ENCODE measurements at places on chromosomes 4 and X.

DNA sequence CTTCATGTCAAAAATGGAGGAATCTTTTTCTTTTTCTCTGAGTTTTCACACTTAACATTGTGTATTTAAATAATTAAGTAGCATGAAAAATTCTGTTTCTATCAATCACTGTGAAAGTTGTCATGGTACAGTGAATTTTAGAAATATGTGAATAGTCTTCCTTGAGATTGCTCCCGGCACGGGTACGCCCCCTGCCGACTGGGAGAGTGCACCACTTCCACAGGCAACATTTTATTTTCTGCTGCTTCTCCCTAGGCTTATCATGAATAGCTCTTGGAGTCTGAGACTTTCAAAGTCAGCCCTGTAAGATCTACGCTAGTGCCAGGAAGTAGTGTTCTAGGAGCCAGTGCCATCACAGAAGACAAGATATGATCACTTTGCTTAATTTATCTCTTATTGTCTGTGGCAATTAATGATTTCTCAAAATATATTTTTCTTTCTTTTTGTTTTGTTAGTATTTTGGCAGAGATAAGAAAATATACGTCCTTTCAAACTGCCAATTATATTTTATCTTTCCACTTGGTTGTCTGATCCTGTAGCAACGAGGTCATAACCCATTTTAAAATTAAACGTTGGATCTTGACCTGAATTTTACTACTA, 763.8 kb upstream of the AADAT start:
- DNase-seq = peak; percentile 32

GRCh38 chrX:38857736-38858523, 56.7 kb downstream of the MID1IP1 start:
- DNase-seq = no peak

DNA sequence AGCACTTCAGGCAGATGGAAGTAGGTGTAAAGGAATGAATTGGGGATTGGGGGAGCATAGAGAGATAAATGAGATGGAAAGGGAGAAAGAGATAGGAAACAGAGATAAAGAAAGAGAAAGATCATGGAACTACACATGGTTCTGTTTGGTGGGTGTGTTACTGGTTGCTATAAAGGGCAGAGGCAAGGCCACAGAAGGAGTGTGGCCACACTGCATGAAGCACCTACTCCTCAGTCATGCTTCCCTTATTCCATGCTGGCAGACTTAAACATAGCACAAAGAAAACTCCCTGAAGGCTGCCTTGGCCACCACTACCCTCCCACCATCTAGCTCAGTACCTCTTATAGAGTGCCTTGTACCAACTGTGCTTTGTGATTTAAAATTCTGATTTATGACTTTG, 56.9 kb downstream of the OPHN1 start:
- no peak for DNase-seq

DNA sequence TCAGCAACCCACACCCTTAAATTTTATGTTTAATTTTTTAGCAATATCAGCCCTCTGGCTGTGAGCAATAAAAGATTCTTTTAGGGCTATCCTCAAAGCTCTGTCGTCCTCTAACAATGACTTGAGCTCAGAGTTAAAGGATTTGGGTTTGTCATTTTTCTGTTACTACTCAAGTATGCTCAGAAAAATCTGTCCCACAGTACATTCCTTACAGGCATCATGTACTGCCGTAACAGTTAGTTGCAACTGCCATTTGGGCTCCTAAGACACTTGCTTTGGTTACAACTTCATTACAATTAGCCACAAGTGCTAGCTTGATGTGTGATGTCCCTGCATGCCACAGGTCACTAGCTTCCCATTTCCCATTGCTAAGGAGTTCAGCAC, 33.2 kb downstream of the COQ2 start:
- DNase-seq = no peak

DNA sequence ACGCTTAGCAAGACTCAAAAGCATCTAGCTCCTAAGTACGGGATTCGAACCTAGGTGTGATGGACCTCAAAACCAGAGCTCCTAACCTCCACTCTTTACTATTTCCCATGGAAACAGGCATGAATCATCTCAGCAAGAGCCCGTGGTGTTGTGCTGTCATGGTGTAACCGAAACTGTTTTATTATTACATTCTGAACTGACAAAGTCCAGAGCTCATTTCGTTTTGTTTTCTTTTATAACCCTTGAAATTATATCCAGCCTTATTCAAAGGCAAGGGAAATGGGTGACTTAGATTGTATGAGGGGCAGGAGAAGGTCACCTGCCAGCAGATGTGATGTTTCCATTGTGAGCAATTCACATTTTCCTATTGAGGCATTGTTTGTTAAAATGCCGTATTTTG, 301.1 kb downstream of the FRMPD4 start:
- DNase-seq = no peak

- no peak for DNase-seq
Measured at GRCh38 chr4:81453024-81453423, 18.7 kb downstream of the RASGEF1B start.

- DNase-seq = no peak
Measured at GRCh38 chr4:82903737-82904136, 3.2 kb downstream of the THAP9 start.

- peak; percentile 89 for DNase-seq
Measured at GRCh38 chrX:118603981-118604380, 108.4 kb downstream of the DOCK11 start.

DNA sequence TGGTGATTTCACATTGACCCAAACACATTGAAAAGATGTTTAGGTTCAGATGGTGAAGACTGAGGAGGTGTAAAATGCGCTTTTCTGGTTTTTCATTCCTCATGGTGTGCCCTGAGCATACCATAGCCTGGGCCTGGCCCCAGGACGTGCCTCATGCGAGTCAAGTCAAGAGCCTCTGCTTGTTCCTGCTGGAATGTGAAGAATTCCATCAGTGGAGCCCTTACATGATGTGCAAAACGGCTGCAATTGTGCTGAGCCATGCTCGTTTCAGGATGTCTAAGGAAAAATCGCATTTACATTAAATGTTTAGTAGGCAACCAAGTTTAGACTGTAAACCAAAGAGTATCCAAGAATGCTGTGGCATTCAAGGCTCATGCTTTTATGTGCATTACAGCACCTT, 34.9 kb downstream of the GYG2 start:
- no peak for DNase-seq

DNA sequence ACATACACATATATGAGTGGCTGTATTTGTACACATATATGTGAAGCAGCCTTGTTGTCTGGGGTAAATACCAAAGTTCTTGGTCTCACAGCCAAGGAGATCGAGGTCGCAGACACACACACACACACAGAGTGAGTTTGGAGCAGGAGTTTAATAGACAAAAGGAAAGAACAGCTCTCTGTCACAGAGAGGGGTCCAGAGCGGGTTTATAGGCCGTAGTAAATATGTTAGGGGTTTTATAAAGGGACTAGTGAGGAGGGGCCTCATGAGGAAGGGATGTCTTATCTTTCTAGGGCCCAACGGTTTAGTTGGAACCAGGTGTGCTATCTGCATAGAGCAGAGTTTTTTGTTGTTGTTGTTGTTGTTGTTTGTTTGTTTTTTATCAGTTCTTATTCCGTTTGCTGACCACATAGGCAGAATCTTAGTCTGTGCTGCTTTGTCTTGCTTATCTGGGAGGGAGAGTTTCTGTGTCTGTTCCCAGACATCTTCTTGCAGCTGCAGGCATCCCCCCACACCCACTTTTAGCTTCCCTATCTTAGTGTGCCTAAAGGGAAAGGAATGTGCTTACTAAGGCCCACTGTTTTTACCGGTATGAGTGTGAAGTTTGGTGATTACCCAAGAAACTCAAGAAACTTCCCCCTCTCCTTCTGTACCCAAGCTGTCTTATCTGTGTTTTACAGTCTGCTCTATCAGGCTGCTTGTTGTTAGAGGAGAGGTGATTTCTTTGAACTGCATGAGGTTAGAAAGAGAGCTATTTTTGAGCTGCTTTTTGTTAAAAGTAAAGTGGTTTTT, 91.9 kb downstream of the TENT5D start:
- DNase-seq = no peak

DNA sequence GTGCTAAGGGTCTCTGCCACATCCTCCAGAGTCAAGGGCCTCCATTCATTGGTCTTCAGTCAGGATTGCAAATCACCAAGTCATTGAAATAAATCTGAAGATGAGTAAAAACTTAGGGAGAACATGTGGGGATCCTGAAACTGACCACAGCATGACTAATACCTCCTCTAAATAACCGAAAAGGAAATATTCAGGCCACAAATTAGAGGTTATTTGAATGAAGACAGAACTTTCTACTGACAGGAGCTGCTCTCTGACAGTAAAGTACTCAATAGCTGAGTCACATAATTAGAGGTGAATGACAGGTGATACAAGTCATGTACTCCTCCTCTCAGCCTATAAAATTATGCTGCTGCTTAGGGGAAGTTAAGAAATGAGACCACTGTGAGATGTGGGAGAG, 240.2 kb upstream of the F9 start:
- DNase-seq = no peak

- DNase-seq = no peak
Measured at GRCh38 chr4:133058701-133059100, 90.4 kb upstream of the PCDH10 start.

GRCh38 chr4:121072224-121073003, at the start of gene NDNF:
TSS of gene NDNF (minus strand) at chr4:121072535. CDS start at chr4:121045837, 26,698 bp downstream.
- DNase-seq = no peak

All from NCI-H2081 (cell line).